Cortex of kidney (tissue), 1 donor: ENCODE measurements at places on chromosomes 16 and 17.

GRCh38 chr17:64020056-64020766 is at the start of gene ICAM2:
ICAM2 (minus strand) TSS chr17:64020633; CDS start chr17:64006691, 13,942 bp downstream.
- DNase-seq = no peak

GRCh38 chr17:13931111-13931526 is 138.2 kb upstream of the COX10 start:
- DNase-seq = no peak

DNA sequence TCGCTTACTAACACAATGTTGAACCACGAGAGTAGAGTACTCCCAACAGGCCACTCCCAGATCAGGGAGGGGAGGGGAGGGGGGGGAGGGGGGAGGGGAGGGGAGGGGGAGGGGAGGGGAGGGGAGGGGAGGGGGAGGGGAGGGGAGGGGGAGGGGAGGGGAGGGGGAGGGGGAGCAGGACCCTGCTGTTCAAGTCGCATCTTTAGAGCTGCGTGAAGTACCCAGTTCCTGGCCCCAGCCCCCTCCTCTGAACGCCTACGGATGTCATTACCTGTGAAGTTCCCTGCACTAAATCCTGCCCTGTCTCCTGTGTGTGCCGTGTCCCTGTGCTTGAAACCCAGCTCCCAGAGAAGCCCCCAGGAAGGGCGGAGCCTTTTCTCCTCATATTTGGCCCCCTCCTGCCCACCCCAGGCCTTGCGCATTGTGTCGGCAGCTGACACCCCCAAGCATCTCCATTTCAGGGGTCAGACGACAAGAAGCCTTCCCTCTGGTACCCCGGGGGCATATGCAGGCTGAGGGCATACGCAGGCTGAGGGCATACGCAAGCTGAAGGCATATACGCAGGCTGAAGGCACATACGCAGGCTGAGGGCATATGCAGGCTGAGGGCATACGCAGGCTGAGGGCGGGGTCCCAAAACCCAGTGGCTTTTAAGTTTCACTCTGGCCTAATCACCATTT is 330.2 kb downstream of the C16orf95 start:
- no peak for DNase-seq

DNA sequence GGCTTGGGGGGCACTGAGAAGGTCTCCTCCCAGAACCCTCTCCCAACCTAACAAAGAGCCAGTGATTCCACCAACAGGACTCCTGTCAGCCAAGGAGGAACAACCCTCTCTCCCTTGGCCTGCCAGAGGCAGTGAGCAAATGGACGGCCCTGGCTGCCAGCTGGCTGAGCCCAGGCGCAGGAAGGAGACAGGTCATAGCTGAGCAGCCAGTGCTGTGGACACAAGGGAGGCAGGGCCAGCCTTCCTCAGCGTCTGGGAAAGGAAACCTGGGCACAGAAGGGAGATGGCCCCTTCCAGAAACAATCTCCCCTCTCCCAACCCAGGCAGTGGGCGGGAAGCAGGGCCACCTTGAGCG is 2.1 kb downstream of the MPO start:
- DNase-seq = no peak

DNA sequence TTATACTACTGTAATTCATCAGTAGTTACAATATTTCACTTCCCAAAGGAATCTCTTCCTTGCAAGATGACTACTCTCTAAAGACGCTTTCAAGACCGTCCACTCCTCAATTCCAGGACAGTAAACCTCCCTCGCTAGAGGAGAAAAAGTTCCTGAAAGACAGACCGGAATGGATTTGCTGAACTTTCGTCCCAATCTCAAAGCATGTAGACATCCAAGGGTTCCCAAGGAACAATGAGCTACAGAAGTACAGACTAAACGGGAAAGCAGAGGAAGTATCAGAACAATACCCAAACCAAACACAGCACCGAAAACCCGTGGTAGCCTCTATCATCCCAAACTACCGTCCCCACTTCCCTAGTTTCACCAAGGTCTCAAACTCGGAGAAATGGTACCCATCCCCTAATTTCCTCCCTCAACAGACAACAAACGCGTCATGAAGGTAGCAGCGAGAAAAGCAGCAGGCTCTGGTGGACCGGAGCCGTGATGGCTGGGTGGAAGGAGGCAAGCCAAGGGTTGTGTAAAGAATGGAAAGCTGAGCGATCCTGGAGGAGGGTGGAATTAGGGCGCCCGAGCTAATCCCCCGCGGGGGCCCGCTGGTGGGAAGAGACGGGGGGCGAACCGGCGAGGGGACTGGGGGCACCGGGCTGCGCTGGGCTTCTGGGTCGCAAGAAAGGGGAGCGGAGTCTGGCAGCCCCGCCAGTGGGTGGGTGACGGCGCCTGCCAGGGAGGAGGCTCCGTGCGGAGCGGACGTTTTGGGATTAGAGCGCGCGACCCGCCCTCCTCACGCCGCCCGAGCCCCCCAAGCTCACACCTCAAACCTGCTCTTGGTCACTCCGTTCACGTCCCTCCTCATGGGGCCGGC is 647 bp downstream of the FBXL20 start:
- DNase-seq = no peak

GRCh38 chr16:23302045-23302956 is at the start of gene SCNN1B:
SCNN1B (plus strand) TSS chr16:23302302; CDS start chr16:23348600, 46,298 bp downstream.
- DNase-seq = no peak
